ENCODE measurements at places on chromosomes 4 and X.

DNA sequence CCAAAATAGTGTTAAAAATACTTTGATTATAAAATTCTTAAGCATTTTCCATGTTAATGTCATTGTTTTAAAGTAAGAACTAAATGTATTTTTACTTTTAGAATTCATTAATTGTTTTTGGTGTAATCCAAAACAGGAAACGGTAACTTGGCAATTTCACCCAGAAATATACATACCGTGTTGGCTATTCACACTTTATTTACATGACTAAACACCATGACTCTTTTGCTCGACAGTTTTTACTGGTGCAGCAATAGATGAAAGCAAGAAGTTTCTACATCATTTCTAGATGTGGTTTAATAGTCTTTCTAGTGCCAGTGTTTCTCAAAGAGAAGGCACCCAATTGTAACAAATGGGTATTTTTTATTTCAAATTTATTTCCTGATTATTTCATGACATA, 25.6 kb upstream of the MAGEA1 start:
- no peak for DNase-seq

DNA sequence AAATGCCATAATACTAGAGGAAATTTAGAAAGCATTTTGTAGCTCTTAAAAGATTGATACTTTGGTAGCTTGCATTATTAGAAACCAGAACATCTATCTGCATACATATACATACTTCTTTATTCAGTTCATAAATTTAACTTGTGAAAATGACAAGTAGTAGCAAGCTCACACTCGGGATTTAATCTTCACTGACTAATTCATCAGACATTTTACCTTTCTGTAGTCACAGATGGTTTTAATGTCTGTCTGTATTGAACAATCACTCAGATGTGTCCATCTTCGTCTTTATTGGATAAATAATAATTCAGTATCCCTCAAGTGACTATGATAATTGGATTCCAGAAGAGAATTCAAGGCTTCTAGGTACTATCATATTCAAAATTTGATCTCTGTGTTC, 232.3 kb downstream of the TENM3 start:
- no peak for DNase-seq

DNA sequence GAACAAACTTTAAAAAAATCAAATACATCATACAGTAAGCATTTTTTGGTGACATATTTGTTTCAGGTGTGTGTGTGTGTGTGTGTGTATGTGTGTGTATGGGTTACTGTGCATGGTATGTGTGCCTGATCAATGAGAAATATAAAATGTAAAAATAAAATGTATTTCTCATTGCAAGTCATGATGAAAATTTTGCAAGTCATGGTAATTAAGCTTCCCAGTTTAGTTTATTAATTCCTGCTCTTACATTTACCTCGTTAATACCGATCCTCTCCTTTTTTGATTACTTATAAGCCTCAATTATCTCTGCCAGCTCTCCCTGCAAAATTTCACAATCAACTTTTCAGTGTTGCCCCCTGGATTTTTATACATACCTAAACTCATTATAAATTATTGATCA, 114.6 kb upstream of the ADGRL3 start:
- DNase-seq: no peak

- DNase-seq: no peak
Observed at GRCh38 chrX:154791939-154792338, 13.3 kb downstream of the MPP1 start.

GRCh38 chr4:24765376-24765988, 29.9 kb upstream of the SOD3 start:
- no peak for DNase-seq

DNA sequence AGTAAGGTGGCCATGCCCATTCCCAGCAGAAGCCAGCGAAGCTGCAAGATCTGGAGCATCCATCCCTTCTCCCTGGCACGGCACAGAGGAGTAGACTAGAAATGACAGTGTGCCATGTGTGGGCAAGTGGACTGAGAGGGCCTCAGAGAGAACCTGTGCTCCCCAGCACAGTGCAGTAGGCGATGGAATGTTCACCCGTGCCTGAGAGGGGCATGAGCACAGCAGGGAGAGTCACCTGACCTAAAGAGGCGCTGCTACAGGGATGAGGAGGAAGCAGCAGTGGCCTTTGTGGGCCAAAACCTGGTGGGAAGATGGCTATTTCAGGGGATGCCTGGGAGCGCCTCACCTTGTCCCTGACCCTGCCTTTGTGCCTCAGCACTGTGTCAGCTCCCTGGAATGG, 8.0 kb upstream of the CDKN2AIP start:
- no peak for DNase-seq

- no peak for DNase-seq
Observed at GRCh38 chr4:4386296-4386735, 586 bp upstream of the NSG1 start.

GRCh38 chr4:107255114-107255513, 219.0 kb upstream of the DKK2 start:
- no peak for DNase-seq

DNA sequence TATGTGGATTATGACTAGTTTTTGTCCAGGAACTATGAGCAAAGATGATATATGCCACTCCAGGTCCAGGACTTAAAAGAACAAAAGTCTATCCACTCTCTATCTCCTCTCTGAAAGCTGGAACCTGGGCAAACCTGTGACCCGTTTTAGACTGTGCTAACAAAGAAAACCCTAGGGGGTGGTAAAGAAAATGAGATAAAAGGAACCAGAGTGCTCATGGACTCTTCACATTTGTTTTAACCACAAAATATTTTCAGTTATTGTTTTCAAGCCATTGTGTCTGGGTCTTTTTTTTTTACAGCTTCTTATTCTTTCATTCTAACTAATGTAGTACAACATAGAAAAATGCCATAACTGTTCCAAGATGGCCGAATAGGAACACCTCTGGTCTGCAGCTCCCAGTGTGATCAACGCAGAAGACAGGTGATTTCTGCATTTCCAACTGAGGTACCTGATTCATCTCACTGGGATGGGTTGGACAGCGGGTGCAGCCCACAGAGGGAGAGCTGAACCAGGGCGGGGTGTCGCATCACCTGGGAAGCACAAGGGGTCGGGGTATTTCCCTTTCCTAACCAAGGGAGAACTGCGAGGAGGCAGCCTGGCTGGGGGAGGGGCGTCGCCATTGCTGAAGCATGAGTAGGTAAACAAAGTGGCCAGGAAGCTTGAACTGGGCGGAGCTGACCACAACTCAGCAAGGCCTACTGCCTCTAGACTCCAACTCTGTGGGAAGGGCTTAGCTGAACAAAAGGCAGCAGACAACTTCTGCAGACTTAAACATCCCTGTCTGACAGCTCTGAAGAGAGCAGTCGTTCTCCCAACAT, 45.1 kb downstream of the CHM start:
- no peak for DNase-seq

GRCh38 chr4:25320773-25321172, 8.2 kb downstream of the ZCCHC4 start:
- no peak for DNase-seq

Data from NCI-H524 treated with DMSO at 0.1 percent for 48 hours (cell line).